ENCODE measurements at places on chromosomes 1 and 21.

DNA sequence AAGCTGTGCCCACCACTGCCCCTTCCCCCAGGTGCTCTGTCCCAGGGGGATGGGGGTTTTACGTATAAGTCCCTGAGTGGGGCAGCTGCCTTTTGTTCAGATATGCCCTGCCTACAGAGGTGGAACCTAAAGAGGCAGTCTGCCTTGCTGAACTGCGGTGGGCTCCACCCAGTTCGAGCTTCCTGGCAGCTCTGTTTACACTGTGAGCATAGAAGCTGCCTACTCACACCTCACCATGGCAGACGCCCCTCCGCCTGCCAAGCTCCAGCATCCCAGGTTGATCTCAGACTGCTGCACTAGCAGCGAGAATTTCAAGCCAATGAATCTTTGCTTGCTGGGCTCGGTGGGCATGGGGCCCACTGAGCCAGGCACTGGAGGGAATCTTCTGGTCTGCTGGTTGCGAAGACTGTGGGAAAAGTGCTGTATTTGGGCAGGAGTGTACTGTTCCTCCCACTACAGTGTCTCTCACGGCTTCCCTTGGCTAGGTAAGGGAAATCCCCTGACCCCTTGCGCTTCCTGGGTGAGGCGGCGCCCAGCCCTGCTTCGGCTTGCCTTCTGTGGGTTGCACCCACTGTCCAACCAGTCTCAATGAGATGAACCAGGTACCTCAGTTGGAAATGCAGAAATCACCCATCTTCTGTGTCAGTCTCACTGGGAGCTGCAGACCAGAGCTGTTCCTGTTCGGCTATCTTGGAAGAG lies 17.6 kb upstream of the RWDD3 start:
- no peak for DNase-seq

GRCh38 chr1:168084396-168085231 lies 52.1 kb downstream of the GPR161 start:
- DNase-seq, result peak; percentile 65

DNA sequence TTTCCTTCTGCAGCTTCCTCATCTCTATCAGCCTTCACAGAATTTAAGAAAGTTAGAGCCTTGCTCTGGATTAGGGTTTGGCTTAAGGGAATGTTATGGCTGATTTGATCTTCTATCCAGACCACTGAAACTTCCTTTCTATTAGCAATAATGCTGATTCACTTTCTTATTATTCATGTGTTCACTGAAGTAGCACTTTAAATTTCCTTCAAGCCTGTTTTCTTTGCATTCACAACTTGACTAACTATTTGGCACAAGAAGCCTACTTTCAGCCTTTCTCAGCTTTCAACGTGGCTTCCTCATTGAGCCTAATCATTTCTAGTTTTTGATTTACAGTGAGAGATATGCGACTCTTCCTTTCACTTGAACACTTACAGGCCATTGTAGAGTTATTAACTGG lies 528.5 kb downstream of the PLPP3 start:
- DNase-seq, result no peak

DNA sequence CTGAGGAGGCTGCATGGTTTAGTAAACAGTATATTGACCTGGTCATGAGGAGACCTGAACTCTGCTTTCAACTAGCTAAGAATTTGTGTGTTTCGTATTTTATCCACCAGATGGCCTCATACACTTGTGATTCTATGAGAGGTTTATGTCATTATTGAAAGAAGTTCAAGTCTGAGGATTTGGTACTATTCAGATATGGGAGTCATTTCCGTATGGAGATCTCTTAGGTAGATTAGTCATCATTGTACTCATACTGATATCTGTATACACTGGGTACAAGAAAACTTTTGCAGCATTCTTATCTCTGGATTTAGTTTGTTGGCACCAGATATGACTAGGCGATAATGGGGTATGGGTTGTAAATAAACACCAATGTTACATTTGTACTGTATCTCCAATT lies 26.6 kb downstream of the ATF6 start:
- no peak for DNase-seq

DNA sequence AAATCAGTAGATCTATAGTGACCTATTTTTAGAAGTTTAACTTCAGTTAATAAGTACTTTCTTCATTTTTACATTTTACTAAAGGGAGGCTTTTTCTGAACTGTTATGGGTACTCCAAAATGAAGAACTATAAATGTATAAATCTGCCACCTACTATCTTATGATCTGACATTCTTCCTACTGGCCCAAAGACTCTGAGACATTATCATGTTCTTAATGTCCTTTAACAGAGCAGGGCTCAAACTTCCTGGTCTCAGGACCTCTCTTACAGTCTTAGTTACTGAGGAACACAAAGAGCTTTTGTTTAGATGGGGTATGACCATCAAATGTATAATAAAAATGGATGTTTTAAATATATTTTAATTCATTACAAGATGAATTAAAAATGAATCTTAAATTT lies 8.9 kb downstream of the TRIM33 start:
- no peak for DNase-seq

DNA sequence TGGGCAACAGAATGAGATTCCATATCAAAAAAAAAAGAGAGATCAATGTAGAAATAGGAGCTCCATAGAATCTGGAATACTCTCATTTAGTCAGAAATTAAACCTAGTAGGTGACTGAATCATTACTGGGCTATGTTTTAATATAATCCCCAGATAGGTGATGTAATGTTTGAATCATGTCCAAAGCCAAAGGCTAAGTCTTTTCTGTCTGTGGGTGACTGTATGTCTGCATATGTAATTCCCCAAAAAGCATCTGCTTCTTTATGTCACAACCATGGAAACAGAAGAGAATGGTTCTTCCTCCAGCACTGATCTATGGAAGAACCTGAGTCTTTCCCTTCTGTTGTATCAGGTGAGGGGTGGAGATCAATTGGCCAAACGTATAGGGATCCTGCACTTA lies 5.8 kb downstream of the LAMC2 start:
- no peak for DNase-seq

DNA sequence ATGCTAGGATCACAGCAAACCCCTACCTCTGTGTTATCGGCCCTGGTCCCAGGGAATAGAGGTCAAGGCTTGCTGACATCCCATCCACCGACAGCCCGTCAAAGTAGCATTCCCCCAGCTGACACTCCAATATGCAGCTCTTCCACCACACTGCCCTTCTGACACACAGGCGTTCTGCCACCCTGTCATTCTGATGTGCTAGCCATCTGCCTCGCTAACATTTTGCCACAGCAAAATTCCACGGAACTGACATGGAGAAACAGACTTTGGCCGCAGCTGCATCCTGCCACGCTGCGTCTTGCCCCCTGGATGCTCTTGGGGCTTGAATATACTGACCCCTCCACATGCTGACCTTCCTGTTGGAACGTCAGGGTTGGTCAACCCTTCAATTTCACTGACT lies 163.2 kb upstream of the CSF3R start:
- no peak for DNase-seq

- no peak for DNase-seq
Measured at GRCh38 chr1:107460035-107460434, 319.2 kb downstream of the NTNG1 start.

DNA sequence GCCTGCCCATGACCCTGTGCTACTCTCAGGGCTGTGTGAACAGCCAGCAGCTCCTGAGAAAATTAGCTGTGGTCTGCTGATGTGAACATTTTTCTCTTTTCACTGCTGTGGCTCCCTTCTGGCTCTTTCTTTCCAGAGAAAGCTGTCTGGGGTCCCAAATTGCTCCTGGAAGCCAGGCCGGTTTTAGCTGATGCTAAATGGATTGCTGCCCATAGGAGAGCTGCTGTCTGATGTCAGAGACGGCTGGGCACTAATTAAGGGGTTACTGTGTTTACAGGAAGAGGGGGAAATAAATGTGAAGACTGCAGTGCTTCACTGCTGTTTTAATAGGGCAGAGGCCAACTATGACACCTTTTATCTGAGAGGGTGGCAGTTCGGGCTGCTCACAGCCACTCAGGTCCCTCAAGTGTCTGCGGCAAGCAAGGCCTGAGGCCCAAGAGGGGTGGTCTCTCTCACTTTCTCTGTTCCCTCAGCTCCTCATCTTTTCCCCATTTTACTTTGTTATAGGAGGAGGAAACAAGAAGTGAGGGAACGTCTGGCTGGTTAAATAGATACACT lies 106.0 kb upstream of the GNG12 start:
- peak; percentile 49 for DNase-seq

GRCh38 chr1:217968085-217968484 lies 317.0 kb upstream of the RRP15 start:
- DNase-seq, result no peak

DNA sequence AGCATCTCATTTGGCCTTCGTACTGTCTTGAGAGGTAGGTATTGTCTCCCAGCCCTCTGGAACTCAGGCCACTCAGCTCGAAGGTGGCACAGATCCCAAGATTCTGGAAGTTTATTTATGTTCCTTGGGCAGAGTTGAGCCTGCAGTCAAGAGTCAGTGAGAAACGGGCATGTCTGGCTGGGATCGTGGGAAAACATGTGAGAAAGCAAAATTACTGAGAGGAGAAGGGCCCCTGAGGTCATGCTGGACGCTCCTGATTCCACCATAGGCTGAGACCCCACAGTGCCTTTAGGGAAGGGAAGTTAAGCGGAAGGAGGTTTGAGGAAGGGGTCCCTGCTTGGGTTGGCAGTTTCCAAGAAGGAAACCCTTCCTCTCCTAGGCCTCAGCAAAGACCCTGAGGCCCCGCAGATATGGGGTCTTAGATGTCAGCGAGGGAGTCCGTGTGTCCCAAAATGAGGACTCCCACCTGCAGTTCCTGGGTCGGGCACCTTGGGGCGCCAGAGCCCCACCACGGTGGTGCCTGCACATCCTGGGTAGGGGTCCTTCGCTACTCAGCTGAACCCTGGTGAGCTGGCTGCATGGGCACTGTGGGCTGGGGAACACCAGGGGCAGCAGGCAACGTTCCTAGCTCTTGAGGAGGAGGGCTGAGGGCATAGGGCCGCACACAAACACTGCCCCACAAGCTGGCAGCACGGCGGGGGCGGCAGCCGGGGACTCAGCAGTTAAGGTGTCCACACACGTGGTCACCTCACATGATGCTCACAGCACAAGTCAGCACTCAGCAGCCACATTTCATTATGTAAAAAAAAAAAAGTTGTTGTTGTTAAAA lies 12.3 kb upstream of the SEMA4A start:
- DNase-seq, result no peak

DNA sequence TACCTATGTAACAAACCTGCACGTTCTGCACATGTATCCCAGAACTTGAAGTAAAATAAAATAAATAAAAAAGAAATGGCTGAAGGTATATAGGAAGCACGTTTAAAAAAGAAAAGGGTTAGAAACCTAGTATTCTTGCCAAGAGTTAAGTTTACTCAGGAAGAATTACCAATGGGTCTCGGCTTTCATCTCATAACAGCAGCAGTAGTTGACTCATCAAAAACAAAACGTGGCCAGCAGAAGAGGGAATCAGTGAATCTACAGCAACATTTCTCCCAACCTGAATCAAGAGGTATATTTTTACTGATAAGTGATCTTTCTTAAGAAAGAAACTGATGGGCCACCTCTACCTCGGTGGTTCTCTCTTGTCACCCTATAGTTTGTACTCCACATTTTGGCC lies 340.3 kb downstream of the BRINP2 start:
- no peak for DNase-seq

GRCh38 chr1:151146072-151146411 lies 389 bp downstream of the SEMA6C start:
- DNase-seq, result no peak

GRCh38 chr21:24372506-24372905 lies 1234.8 kb downstream of the MRPL39 start:
- no peak for DNase-seq

GRCh38 chr21:44006656-44007055 lies 5.5 kb upstream of the TRAPPC10 start:
- DNase-seq, result no peak

GRCh38 chr1:80994934-80995333 lies 805.8 kb upstream of the ADGRL2 start:
- DNase-seq, result no peak

DNA sequence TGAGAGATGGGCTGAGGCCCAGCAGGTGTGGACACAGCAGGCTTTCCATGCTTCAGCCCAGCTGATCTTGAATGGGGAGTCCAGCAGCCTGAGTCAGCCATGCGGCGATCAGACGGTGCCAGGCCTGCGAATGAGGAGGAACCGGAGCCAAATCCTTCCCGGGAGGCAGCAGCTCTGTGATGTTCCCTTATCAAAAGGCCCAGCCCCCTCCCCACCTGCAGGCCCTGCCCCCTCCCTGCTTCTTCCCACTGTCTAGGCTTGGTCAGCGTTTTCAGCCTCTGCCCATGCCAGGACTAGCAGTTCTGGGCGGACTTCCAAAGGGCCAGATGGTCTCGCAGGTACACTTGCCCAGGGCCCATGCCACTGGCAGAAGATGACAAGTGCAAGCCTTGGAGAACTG lies 253.8 kb downstream of the KAZN start:
- DNase-seq, result no peak

DNA sequence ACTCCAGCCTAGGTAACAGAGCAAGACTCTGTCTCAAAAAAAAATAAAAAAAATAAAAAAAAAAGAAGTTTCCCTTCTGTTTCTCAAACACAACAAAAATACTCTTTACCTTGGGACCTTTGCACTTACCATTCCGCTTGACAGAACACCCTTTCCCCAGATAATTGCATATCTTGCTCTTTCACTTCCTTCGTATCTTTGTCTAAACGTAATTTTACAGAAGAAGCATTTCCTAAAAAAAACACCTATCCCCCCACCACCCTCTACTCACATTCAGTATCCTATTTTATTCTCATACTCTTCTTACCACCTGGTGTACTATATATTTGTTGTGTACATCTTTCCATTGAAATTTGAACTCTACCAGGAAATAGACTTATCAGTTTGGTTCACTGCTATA lies 32.7 kb downstream of the ASH1L start:
- DNase-seq, result no peak

DNA sequence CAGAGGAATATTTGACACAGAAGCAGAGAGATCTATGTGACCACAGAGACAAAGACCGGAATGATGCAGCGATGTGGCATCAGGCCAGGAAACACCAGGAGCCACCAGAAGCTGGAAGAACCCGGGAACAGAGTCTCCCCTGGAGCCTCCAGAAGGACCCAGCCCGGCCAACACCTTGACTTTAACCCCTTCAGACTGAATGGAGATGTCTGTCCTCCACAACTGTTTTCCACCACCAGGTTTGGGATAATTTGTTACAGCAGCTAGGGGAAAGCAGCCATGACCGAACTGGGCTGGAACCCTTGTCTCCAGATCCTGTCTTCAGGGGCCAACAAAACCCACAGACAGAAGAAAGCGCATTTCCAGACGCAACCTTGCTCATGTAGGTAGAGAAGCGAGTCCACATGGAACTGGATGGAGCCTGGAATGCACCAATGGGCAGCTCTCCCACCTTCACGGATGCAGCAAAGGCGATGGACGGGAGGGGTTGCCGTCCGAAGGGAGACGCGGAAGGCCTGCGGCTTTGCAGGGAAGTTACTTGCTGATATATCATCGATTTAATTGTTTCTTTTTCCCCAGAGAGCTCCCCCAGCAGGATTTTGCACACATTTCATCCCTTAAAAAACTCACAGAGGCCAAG lies 396.6 kb downstream of the NPHP4 start:
- DNase-seq, result no peak

Measured in femur (tissue), 1 donor.